CD4-positive, alpha-beta T cell (primary cell): ENCODE measurements at places on chromosomes 16 and 17.

GRCh38 chr17:17840751-17841591 is 4.2 kb upstream of the SREBF1 start:
- no peak for DNase-seq

DNA sequence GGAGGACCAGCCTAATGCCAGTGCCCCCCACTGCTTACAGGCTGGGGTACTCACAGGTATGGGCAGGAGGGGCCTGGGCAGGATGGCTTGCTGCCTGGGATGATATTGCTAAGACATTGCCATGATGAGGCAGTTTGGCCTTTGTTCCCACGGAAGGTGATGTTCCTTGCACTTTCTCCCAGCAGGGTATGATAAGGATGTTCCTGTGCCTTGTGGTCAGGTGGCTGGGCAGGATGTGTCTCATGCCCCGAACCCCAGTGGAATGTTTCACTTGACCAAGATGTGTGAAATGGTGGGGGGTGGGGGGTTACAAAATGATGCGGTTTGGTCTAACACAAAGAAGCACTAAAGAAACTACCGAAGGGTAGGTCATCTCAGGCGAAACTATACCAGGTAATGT is 337.8 kb upstream of the ZFHX3 start:
- no peak for DNase-seq

GRCh38 chr17:1304962-1305563 is 25.6 kb downstream of the TRARG1 start:
- DNase-seq, result no peak

DNA sequence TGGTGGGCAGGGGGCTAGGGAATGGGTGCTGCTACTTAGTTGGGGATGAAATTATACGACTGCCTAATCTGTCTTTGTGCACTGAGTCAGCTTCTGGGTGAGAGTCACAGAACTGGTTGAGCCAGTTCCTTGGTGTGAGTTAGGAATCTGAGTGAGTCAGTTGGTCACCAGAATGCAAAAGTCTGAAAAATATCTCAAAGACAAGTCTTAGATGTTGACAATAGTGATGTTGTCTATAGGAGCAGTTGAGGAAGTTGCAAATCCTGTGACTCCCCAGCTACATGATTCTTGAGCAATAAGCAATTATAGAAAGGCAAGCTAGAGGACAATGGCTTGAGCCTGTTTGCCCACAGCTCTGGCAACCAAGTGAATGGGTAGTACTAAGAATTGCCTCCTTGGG is 399.2 kb downstream of the CNTNAP4 start:
- no peak for DNase-seq

DNA sequence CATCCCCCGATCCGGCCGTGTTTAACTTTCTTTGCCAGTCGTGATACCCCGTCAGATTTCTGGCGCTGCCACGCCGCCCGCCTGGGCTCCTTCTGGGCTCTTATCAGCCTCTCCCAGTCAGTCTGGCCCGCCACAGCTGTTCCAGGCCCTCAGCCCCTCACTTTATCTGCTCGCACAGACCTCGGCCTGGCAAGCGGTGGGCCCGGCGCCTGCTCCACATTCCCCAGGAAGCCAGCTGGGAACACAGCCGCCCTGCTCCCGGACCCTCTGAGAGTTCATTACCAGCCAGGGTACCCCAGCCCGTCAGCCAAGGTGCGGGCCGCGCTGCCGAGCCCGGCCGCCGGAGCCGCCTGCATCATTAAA is 157.5 kb downstream of the ZNF423 start:
- no peak for DNase-seq

GRCh38 chr17:2396568-2397246 is 4.2 kb downstream of the MNT start:
- DNase-seq, result peak; percentile 29

- no peak for DNase-seq
These were observed 10.6 kb downstream of the RHBDL3 start for GRCh38 chr17:32276171-32276601.

DNA sequence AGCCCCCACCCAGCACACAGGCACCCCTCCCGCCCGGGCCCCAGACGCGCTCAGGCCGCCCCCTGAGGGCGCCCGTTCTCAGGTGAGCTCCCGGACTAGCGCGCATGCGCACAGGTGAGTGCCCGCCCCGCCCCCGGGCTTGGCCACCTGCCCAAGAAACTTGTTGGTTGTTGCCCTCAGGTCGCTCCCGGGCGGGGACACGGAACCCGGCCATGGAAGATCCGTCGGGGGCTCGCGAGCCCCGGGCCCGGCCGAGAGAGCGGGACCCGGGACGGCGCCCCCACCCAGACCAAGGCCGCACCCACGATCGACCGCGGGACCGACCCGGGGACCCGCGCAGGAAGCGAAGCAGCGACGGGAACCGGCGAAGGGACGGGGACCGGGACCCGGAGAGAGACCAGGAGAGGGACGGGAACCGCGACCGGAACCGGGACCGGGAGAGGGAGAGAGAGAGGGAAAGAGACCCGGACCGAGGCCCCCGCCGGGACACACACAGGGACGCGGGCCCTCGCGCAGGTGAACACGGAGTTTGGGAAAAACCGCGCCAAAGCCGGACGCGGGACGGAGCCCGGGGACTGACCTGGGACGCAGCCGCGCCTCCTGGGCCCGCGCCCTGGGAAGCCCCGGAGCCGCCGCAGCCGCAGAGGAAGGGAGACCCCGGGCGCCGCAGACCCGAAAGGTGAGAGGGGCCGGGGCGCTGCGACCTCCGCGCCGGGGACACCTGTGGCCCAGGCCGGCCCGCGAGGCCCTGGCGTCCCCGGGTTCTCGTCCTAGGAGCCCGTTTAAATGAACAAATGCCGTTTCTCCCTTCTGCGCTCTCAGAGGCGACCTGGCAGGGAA is at the start of gene MARVELD3:
Gene MARVELD3 (plus strand): TSS at position 167 of the 840 bp plus-strand sequence. CDS start 46 bp downstream, at position 213.
- DNase-seq, result peak; percentile 56

DNA sequence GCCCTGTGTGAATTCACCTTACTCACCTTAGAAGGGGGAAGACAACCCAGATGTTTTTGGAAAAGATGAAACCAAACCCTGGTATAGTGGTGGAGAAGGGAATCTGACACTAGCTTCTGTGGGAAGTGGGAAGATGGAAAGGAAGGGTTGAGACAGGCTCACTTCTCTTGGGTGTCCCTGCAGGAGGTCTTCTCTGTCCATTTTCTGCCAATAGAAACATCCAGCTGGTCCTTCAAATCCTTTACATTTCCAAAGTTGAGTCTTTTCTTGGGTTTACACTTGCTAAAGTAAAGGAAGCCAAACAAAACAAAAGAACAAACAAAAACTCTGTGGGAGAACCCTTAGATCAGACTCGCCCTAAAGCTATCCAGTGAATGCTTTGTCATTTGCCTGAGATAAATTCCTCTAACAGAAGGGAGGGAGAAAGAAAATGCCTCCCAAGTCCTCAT is 10.2 kb downstream of the HOXB1 start:
- DNase-seq, result no peak

DNA sequence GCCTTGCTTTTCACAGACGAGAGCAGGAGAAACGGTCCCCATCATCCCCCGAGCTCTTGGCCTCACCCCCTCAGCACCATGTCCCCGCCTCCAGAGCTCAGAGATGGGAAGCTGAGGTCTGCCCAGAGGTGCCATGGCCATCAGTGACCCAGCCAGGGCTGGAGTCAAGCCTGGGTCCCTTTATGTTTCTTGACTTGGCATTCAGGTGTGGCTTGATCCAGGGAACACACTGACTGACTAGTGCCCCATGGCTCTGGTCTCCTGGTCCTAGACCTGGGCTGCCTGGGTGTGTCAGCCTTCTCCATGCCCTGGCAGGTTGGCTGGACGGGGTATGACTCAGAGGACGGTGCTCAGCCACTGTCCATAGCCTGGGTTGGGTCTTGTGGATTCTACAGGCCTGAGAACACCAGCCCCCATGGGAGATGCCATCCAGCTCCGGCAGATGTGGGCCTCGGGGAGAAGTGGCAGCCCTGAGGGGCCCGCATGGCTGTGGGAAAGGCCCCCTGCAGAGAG is 54.2 kb downstream of the ZFPM1 start:
- no peak for DNase-seq
